ENCODE measurements at places on chromosomes 5 and 9. TPM values are rescaled to one million over a fixed set of nuclear protein-coding genes. Genes with fewer than 3 reads are reported as not detected.

The TOR4A gene
- 5.4 TPM for total RNA-seq

The SLC25A2 gene
- total RNA-seq, result not detected

The AQP7 gene
- 8.4 TPM for total RNA-seq

The PCDHB4 gene
- total RNA-seq, result 4.0 TPM

The THBS4 gene
- 789 TPM for total RNA-seq

The CYSTM1 gene
- 8.3 TPM for total RNA-seq

The ISL1 gene
- total RNA-seq, result 0.41 TPM

The CCL19 gene
- total RNA-seq, result not detected

The GFPT2 gene
- 13.6 TPM for total RNA-seq

The CCL21 gene
- 49.3 TPM for total RNA-seq

The TSSK1B gene
- not detected for total RNA-seq

The IL5 gene
- not detected for total RNA-seq

The PCDHGC4 gene
- 7.9 TPM for total RNA-seq

The C9 gene
- not detected for total RNA-seq

The PCDHB7 gene
- 3.3 TPM for total RNA-seq

The HARS2 gene
- 24.8 TPM for total RNA-seq

The SPATA31D3 gene
- total RNA-seq, result not detected

The SCGB3A2 gene
- total RNA-seq, result 5.8 TPM

The LTC4S gene
- not detected for total RNA-seq

The C5orf52 gene
- not detected for total RNA-seq

The SEMA5A gene
- 40.3 TPM for total RNA-seq

Measured in tongue (tissue), 3 donors.